Cortex of kidney (tissue), 1 donor: ENCODE measurements at places on chromosomes 5 and 9.

GRCh38 chr5:179119415-179120170 is 59.4 kb downstream of the ZNF354C start:
- no peak for DNase-seq

GRCh38 chr5:149749481-149750365 is 19.6 kb downstream of the PPARGC1B start:
- DNase-seq, result no peak

DNA sequence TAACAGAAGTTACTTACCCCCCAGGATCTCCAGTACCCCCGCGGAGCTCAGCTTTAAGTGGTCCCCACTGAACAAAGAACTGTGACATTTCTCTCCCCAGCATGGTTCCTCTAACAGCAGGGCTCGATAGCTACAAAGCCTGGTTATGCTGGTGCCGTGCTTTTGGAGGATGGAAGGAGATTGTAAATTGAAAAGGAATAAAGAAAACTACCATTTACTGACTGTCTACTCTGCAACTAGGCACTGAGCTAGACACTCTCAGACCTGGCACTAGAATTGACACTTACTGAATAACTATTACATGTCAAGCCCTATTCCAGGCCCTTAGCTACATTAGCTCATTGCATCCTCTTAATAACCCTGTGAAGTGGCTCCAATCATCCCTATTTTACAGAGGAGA is 145.3 kb downstream of the TTLL11 start:
- DNase-seq, result no peak

DNA sequence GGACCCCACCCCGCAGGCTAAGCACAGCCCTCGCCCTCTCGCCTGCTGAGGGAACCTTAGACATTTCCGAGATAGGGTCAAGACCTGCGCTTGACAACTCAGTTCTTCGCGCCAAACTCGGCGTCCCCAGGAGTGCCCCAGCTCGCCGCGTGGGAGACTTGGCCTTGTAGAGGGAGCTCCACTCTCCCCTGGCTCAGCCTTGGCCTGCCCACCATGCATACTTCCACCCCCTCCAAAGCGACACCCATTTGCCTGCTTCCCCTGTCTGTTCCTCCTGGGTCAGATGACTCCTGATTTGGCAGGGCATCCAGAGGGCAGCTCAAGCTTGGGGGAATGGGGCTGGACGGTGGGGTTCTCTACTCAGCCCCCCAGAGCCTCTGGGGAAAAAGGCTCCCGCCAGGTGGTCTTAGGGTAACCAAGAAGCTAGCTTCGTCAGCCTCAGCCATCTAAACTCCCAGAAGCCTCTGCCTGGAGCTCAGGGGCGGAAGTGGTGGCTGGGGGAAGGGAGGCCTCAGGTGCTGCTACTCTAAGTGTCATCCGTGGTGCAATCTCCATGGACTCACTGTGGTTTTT is 560 bp downstream of the DOCK2 start:
- DNase-seq, result no peak

GRCh38 chr9:19232823-19233194 is 2.3 kb downstream of the DENND4C start:
- no peak for DNase-seq

DNA sequence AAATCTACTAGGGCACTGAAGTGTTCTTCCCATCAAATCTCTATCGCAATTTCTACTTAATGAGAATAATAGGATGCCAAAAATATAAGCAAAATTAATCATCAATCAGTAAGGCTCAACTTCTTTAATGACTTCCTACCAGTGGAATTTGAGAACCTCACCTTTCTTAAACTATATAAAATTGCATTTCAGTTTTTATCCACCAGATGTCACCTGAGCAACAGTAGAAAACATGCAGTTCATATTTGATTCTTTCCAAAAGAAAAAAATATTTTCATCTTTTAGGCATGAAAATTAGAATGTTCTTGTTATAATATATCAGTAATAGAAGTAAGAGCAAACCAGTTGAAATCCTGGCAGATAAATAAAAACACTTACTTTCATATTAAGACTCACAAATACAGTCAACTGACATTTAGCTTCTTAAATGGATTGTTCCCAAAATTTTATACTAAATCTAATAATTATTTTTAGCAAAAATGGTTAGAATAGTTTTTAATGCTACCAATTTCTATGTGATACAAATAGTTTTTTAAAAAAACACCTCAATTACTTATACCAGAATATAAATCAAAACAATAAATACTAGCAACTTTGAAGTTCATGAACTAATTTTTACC is 13.4 kb upstream of the CCDC112 start:
- no peak for DNase-seq

- no peak for DNase-seq
These were observed 346.5 kb upstream of the MEF2C start for GRCh38 chr5:89229331-89230070.
